ENCODE measurements at places on chromosomes 1 and 21. TPM values are rescaled to one million over a fixed set of nuclear protein-coding genes. Genes with fewer than 3 reads are reported as not detected.

The ALG14 gene
- total RNA-seq: 10.5 TPM

The TMIGD3 gene
- not detected for total RNA-seq

GRCh38 chr21:29326914-29327554 lies 28.3 kb downstream of the BACH1 start:
- no peak for DNase-seq
- no peaks in the 10 kb centered on the region for H3K27me3 ChIP-seq
- H3K36me3 ChIP-seq: peaks cover 36% of the 10 kb centered on the region
- no peak overlapping the region for H3K4me3 ChIP-seq

GRCh38 chr1:238568735-238569134 lies 678.0 kb upstream of the ZP4 start:
- DNase-seq: no peak
- H3K36me3 ChIP-seq: no peaks in the 10 kb centered on the region
- peaks cover 3% of the 10 kb centered on the region for H3K27me3 ChIP-seq
- H3K4me3 ChIP-seq: no peak overlapping the region
- H3K4me1 ChIP-seq: no peaks in the 10 kb centered on the region

GRCh38 chr1:181554465-181554864 lies 71.1 kb downstream of the CACNA1E start:
- no peak overlapping the region for H3K4me3 ChIP-seq
- H3K27ac ChIP-seq: no peak overlapping the region
- H3K27me3 ChIP-seq: peaks cover 19% of the 10 kb centered on the region
- no peaks in the 10 kb centered on the region for H3K4me1 ChIP-seq
- no peaks in the 10 kb centered on the region for H3K36me3 ChIP-seq

DNA sequence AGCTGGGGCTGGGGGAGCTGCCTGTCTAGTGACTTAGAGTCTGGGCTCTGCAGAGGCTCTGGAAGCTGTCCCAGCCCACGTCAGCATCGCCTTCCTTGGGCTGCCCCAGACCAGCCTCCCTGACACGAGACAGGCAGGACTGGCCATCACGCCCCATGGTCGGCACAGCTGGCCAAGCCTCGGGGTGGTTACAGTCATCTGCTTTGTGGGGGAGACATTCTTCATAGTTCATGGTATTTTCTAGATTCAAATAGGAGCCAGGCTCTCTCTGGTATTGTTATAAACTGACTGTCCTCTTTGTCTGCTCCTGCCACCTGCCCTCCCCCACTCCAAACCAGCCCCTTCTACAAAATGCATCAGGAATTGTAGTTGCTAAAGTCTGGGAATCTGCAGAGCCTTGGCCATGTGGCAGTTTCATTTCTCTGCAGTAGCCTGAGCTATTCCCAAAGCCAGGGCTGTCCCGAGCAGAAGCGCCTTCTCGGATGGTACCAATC lies 29.4 kb downstream of the OLFML2B start:
- DNase-seq: no peak
- H3K27ac ChIP-seq: no peak overlapping the region
- H3K4me1 ChIP-seq: no peaks in the 10 kb centered on the region
- H3K27me3 ChIP-seq: no peaks in the 10 kb centered on the region
- no peaks in the 10 kb centered on the region for H3K36me3 ChIP-seq

The RHD gene
- total RNA-seq: not detected

The JAM2 gene
- 2.2 TPM for total RNA-seq

The CASZ1 gene
- total RNA-seq: 28.5 TPM

The HSPA6 gene
- 0.16 TPM for total RNA-seq

DNA sequence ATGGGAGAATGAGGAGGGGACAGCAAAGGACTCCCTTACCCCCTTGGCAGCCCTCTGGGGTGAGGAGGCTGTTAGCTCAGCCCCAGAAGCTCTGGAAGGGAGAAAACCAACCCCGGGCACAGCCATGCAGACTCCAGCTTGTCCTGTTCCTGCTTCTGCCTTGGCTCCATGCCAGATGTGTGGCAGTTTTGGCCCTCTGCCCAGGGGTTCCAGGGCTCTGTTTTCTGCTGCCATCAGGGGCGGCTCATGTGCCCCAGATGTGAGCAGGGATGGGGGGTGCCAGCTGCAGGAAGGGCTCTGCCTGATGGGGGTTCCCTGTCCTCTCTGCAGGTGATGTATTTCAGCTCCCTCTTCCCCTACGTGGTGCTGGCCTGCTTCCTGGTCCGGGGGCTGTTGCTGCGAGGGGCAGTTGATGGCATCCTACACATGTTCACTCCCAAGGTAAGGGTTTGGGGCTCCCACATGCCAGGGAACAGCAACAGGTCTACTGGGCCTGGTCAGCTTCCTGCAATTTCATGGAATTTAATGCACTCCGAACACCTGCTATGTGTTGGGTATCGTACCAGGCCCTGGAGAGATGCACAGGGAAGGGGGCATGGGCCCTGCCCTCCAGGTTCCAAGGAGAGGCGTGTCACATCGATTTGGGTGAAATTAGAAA lies 26.1 kb downstream of the SLC6A17 start:
- H3K4me3 ChIP-seq: no peak overlapping the region
- H3K27me3 ChIP-seq: peaks cover 28% of the 10 kb centered on the region
- H3K36me3 ChIP-seq: no peaks in the 10 kb centered on the region
- H3K4me1 ChIP-seq: no peaks in the 10 kb centered on the region
- no peak for DNase-seq
- no peak overlapping the region for H3K27ac ChIP-seq
